ENCODE measurements at places on chromosomes 5 and 9. TPM values are rescaled to one million over a fixed set of nuclear protein-coding genes. Genes with fewer than 3 reads are reported as not detected.

DNA sequence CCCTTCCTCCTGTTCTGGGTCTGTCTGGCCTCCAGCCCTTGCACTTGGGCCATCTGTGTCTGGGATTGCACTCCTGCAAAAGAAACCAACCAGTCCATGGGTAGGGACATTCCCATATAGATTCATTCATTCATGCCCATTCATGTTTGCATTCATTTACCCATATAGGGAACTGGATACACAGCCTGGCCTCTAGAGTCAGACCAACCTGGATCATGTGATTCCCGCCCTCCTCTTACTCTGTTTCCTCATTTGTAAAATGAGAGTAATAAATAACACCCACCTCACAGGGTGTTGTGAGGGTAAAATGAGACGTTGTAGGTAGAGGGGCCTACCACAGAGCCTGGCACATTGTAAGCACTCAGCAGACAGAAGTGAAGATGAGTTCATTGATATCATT is 8.5 kb downstream of the PCDH12 start:
- DNase-seq, result no peak

DNA sequence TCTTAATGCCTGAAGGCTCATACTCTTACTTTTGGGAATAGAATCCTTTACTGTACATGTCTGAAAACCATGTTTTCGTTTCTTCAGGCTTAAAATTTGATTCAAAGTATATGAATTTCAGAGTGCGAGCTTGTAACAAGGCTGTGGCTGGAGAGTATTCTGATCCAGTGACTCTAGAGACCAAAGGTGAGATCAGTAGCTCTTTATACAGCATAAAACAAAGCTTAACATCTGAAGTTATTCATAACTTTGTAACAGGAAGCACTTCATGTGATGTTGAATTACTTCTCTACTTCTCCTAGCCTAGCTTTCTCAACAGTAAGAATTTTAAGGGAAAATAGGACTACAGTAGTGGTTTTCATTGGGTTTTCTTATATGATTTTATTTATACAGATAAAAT is 49.4 kb upstream of the FKTN start:
- DNase-seq, result no peak

GRCh38 chr9:18359335-18359734 is 114.6 kb upstream of the ADAMTSL1 start:
- DNase-seq, result no peak

Gene PCDHGC5
- polyA plus RNA-seq, result not detected

DNA sequence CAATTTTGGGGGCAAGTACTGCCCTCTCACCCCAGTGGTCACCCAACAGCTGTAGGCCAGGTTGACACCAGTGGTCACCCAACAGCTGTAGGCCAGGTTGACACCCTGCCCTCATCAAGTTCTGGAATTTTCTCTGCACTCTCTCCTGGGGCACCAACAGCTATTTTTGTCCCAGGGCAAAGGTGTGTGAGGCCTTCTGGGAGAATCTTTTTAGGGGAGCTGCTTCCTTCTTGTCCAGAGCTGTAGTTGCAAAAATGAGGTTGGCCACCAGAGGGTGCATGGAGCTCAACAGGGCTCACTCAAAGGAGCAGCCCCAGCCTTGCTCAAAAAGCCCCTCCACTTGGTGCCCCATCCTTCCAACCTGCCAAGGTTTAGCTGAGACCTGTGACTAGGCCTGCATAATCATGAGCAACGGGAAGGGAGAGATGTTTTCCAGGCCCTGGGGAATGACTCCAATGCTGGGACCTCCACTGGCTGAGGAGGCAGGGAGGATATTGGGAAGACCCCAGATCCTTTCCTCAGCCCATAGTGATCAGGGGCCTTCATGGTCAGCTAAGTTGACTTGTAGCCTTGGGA is 10.6 kb upstream of the P4HA2 start:
- DNase-seq, result peak; percentile 52

GRCh38 chr5:160978944-160979343 is 126.9 kb upstream of the ATP10B start:
- DNase-seq, result no peak

Gene DCTN4
- polyA plus RNA-seq, result 9.0 TPM

DNA sequence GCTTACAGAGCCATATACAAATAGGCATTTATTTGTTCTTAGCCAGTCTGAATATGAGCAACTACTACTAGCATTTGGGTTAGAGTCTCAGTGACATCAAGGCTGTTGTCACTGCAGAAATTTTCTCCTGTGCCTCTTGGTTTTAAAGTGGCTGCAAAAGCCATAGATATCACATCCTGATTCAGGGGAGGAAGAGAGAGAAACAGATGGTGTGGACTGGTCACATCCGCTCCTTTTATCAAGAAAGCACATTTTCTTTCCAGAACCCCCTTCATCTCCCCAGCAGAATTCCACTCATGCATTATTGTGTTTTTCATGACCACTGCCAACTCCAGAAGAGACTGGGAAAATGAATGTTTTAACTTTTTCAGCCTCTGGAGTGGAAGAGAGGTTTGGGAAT is 69.8 kb downstream of the PTTG1 start:
- no peak for DNase-seq

DNA sequence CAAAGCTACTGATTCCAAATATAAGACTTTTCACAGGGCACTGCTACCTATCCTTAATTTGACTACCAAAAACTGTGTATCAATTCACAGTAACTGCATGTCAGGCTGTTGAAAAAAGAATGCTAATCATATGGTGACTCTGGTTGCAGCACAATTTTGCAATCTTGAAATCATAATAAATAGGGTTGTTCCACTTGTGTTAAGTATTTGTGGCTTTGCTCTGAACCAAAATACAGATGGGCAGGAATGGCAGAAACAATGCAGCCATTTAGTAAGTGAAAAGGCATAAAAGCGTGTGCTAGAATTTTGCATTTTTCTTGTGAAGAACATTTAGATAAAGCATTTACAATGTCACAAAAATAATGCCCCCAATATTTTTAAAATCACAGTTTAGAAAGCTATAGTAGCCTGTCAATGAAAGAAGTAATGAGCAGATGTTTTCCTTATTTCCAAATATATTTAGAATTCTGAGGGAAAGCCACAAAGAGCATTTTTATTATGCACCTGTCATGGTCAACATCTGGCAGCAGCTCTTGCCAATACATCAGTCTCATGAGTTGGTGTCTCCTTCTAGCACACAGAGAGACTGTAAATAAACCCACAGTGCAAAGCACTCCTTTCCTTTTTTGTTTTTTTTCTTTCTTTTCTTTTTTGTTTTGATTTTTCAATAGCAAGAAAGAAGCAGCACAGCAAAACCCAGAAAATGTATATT is 54.8 kb upstream of the PAM start:
- DNase-seq, result no peak

DNA sequence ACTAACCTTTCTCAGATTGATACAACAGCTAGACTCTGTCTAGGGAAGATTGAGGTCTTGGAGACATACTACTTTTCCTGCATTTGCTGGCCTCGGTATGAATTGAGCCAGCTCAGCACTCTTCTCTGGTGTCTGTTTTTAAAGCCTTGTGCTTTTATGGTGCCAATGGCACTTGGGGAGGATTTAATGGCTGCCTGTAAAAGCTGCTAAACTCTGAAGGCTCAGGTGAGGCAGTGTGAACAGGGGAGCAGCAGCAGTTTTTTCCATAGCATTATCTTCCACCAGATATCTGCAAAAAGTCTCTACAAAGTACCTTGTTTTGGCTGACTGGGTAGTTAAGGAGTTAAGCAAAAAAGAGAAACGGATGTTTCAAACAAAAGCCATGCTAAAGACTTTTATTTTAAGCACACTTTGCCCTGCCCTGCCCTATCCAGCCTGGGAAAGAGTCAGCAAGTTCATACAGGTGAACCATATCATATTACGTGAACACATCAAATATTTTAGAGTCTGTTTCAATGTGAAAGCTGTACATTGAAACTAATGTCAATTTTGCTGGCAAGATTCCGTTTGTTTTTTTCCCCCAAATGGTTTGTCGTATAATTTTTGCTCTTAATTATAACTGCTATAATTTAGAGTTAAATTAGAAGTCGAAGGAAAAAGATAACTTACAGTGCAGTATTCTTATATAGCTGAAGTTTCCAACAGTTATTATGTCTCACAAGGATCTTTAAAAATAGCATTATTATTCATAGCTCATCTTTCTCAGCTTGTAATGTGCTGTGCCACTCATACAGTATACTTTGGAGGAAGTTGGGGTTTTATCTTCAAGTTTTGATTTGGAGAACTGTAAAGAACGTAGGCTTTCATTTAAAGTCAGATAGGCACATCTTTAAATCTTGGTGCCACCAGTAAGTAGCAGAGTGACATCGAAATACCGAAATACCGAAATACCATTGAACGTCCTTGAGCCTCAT is 424.1 kb upstream of the CD180 start:
- DNase-seq, result no peak

- no peak for DNase-seq
Observed at GRCh38 chr9:28805197-28805596, 1231.9 kb upstream of the C9orf72 start.

DNA sequence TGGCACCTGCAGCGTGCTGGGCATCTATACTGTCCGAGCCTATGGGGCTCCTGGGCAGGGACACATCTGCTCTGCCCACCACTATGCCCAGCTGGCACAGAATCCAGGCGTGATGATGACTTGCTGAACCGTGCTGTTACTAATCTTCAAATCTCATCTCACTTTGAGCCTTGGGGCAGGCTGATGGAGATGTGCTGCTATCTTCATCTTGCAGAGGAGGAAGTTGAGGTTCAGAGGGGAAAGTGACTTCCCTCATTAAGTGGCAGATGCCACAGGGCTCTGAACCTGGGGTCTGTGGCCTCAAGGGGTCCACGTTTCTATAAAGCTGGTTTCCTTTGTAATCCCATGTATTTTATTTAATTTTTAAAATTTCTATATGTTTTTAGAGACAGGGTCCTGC is 4.7 kb downstream of the SLC2A6 start:
- no peak for DNase-seq

GRCh38 chr5:127223256-127223974 is 67.2 kb upstream of the MEGF10 start:
- DNase-seq, result no peak

Gene CCL27
- 0.59 TPM for polyA plus RNA-seq

- DNase-seq, result no peak
Observed at GRCh38 chr5:9454012-9454481, 91.8 kb downstream of the SEMA5A start.

Gene PCDHGA8
- polyA plus RNA-seq, result not detected

- DNase-seq, result no peak
Observed at GRCh38 chr9:32419921-32420320, 35.5 kb downstream of the ACO1 start.

- no peak for DNase-seq
Observed at GRCh38 chr5:37875051-37875787, 35.4 kb upstream of the GDNF start.

Gene BTNL8
- polyA plus RNA-seq, result not detected

All from CD4-positive, alpha-beta memory T cell (primary cell).